Choroid plexus epithelial cell (primary cell): ENCODE measurements at places on chromosomes 2 and 18.

DNA sequence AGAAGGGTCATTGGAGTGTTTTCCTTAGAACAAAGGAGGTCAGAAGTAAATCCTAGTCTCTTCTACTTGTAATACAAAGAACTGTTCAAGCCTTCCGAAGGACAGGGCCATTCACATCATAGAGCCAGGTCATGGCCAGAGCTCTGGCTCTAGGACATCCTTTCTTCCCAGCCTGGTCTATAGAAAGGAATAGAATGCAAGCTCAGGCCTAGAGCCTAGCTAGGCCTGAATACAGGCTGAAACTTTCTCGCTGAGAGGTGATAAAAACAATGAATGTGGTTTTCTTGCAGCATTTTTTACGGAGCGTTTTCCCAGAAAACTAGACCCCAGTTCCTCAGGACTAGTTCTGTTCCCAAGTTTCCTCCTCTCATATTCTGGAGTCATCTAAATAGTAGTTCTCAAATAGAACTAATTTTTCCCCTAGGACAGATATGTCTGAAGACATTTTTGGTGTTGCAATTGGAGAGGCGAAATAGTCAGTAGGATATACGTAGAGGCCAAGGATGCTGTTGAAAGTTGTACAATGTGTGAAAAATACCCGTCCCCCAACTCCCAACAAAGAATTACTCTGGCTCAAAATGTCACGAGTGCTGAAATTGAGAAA, 6.8 kb downstream of the UGT1A6 start:
- no peak for DNase-seq

GRCh38 chr2:60882971-60883753, 1.8 kb downstream of the REL start:
- peak; percentile 24 for DNase-seq

DNA sequence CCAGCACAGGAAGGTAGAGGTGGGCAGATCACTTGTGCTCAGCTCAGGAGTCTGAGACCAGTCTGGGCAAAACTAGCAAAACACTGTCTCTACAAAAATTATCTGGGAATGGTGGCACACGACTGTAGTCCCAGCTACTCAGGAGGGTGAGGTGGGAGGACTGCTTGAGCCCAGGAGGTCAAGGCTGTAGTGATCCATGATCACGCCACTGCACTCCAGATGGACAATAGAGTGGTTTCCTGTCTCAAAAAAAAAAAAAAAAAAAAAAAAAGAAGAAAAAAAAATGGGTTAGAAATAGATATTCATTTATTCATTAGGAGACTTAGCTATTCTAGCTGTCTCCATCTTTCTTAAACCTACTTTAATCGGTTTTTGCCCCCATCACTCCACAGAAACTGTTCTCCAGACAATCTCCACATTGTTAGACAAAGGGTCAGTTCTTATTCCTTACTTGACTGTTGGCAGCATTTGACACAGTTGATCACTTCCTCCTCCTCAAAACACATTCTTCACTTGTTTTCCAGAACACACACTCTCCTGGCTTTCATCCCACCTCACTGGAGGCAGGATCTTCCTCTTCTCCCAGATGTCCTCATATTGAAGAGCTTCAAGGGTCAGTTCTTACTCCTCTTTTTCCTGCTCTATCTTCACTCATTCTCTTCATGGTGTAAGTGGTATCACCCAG, 103.1 kb downstream of the DTNB start:
- peak; percentile 22 for DNase-seq

DNA sequence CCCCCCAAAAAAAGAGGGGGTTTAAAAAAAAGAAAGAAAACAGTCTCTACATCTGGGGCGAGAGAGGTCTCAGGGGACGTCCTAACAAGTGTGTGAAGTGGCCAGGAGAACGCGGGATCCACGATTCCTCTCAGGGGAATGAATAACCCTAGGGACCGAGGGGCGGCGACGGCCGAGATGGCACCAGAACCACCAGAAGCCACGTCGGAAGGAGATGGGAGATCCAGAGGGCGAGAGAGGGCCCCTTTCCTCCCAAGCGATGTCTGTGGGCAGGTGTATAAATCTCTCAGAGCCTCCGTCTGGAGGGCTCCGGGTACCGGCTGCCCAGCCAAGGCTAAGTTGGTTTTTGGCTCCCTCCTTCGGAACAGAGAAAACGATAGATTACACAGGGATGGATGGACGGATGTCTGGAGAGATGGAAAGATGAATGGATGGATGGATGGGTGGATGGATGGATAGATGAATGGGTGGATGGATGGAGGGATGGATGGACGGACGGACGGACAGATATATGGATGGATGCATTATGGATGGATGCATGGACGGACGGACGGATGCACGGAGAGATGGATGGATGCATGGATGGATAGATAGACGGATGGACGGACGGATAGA, 1.7 kb downstream of the EPHA4 start:
- DNase-seq = peak; percentile 17

DNA sequence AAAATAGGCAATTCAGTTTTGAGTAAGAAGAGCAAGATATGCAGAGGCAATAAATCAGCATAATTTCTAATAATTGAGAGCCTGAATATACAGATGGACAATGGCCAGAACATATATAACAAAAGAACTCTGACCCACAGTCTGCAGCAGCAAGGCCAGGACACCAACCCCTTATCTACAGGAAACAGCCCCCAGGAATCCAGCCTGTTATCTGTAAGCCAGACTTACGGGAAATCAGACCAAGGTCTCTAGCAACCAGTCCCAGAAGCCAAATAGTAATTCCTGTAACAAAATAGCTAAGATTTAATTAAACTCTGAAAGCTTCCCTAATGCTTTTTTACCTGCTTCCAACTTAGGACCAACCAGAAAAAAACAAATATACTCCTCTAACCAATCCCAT, 434.5 kb upstream of the GYPC start:
- no peak for DNase-seq

DNA sequence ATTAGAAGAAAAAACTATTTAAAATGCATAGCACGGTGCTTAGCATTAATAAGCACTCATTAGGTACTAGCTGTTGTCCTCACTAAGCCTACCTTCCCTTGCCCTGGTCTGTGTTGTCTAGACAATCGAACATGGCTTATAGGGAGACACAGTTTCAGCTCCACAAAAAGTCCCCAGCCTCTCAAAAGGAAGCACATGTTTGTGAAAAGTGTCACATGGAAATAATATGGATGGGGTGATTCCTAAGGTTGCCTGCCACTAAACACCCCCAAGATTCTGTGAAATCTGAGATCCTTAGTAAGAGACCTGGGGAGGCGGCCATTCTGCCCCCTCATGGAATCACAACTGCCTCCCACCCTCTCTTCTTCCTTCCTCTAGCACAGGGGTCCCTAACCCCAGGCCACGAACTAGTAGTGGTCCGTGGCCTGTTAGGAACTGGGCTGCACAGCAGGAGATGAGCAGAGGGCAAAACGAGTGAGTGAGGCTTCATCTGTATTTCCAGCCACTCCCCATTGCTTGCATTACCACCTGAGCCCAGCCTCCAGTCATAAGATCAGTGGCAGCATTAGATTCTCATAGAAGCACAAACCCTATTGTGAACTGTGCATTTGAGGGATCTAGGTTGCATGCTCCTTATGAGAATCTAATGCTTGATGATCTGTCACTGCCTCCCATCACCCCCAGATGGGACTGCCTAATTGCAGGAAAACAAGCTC, 59.6 kb upstream of the NDUFV2 start:
- DNase-seq = no peak

- no peak for DNase-seq
Measured at GRCh38 chr2:8565399-8566154, 116.3 kb upstream of the ID2 start.

DNA sequence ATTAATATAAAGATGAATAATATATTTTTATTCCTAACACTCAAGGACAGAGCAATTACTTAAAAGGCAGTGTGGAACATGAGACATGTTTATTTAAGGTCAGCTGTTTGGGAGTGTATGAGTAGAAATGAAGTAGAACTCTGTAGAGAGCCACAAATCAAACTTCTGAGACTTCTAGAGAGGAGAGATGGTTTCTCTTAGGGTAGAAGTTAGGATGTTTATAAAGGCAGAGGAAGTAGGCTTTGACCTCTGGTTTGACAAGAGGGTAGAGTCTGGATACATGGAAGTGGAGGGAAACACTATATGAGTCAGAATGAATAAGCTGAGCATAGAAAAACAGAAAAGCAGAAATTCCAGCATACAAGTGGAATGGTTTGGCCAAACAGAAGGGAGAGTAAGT, 262.1 kb upstream of the KLHL14 start:
- DNase-seq = peak; percentile 75

- DNase-seq = peak; percentile 65
Measured at GRCh38 chr18:62957885-62958472, 242.6 kb downstream of the PHLPP1 start.

DNA sequence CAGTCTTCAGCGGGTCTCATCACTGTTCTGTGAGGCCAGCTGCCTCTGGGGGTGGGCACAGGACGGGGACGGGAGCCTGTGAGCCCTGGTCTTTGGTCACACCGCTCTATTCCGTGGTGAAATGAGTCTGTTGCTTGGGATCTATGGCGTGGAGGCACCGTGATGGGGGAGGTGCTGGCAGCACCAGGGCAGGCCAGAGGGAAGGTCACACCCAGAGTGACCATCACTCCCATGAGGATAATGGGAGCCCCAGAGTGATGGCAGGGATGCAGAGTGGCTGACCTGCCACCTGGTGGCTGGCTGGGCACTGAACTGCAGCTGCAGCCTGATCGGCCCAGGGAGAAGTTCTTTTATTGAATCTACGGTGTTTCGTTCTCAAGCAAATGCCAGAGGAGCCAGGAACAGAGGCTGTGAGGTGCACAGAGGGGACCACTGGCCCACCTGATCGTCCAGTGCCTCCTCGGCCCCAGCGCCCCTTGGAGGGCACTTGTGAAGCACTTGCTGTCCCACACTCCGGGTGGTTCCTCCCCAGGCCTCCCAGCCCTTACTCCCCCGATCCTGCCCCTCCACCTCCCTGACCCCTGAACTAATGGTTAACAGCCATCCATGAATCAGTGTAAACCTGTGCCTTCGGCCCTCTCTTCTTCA, 17.9 kb downstream of the KCNIP3 start:
- peak; percentile 36 for DNase-seq

GRCh38 chr2:9118383-9118960, 88.1 kb upstream of the ASAP2 start:
- DNase-seq = no peak

GRCh38 chr2:26727641-26728561, 35.4 kb downstream of the KCNK3 start:
- DNase-seq = no peak

- DNase-seq = no peak
Measured at GRCh38 chr2:127313406-127313805, 19.5 kb upstream of the ERCC3 start.

- DNase-seq = no peak
Measured at GRCh38 chr2:162232671-162233070, 10.6 kb downstream of the FAP start.

GRCh38 chr18:35387152-35387571, 10.0 kb upstream of the ZNF396 start:
- peak; percentile 40 for DNase-seq

GRCh38 chr18:57635003-57635822, 13.6 kb upstream of the NARS1 start:
- DNase-seq = no peak

DNA sequence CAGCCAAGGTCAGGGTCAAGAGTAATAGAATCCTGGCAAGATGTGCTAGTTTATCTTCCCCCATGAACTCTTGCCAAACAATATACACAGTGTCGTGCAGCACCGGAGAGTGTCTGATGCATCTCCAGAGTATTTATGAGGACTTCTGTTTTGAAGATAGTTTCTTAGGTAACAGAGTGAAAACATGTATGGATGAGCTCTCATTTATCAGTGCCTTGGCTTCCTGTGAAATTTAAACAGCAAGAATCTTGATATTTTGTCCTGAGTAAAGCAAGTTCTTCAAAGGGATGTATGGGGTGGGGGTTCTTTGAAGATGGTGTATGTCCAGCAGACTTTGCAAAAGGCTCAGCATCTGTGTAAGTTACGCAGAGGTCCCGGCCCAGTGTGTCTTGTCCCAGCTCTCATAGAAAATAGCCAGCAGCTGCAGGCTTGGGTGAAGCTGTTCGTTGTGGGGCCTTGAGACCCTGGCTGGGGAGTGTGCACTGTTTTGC, 361.0 kb upstream of the NT5C1B start:
- DNase-seq = peak; percentile 93

DNA sequence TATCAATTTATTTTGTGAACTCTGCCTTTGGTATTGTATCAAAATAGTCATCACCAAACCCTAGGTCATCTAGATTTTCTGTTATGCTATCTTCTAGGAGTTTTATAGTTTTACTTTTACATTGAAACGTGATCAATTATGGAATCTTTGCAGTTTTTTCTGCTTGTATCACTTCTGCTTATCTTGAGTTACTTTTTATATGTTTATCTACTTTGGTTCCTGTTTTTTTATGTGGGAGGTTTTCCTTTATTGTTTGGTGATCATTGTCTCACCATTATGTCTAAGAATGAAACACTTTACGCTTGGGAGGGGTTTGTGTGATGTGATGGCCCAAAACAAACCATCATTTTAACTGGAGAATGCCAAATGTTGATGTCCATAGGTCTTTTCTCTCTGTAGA, 261.2 kb downstream of the SPAG16 start:
- DNase-seq = no peak

GRCh38 chr18:57802213-57803102, 657 bp downstream of the ATP8B1 start:
- DNase-seq = no peak

DNA sequence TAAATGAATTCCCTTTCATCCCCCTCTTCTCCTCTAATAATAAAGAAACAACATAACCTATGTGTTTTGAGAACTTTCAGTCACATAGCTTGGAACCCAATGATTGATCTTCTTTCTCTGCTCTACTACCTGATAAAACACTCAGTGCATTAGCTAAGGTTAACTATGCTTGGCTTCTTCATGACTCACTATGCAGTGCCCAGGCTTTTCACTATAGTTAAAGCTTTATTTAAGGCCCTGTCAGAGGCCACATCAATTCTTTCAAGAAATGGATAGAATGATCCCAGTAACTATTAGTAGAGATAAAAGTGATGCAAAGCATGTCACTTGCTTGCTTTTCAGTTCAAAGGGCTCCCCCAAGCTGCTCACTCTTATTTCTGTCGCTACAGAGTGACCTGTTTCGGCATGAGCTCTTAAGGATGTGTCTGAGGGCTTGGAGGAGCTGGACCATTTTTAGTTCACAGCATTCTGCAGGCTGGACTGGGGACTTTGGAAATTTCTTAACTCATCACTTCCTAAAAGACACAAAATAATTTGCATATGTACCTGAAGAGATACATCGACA, 384.0 kb downstream of the LRRTM1 start:
- no peak for DNase-seq

GRCh38 chr18:13271302-13271911, 52.8 kb downstream of the LDLRAD4 start:
- no peak for DNase-seq

GRCh38 chr2:25341753-25342371, at the start of gene DNMT3A:
Gene DNMT3A, minus strand, starts transcription at chr2:25341925. Its CDS starts 27,941 bp downstream, at chr2:25313984.
- peak; percentile 73 for DNase-seq

- DNase-seq = no peak
Measured at GRCh38 chr2:237556773-237557632, 9.4 kb upstream of the PRLH start.

DNA sequence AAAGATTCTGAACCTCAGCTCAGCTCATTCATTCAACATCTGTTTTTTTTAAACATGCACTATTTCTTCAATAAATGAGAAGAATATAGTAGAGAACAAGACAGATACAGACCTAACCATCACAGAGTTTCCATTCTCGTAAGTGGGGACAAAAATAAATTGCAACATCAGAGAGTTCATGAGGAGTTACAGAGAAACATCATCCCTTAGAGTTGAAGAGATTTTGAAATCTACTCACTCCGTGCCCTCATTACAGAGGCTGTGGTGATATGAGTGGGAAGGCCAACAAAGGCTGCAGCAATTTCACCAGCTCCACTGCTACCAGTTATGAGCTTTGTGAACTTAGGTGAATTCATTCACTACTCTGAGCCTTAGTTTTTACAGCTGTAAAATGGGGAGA, 399.3 kb downstream of the BCL11A start:
- DNase-seq = no peak
